ENCODE measurements at places on chromosomes 7 and 10. TPM values are rescaled to one million over a fixed set of nuclear protein-coding genes. Genes with fewer than 3 reads are reported as not detected.

OGDHL gene
- 0.69 TPM for total RNA-seq

EN2 gene
- total RNA-seq = not detected

PLXNA4 gene
- total RNA-seq = 7.2 TPM

CADPS2 gene
- total RNA-seq = 46.1 TPM

EPO gene
- total RNA-seq = not detected

FEZF1 gene
- total RNA-seq = not detected

All from upper lobe of right lung (tissue), 1 donor.